Stimulated activated CD8-positive, alpha-beta memory T cell treated with anti-CD3 and anti-CD28 coated beads, Interleukin-7, amount 100 ng/mL, for 1 hour (primary cell): ENCODE measurements at places on chromosomes 7 and 10.

- DNase-seq, result no peak
Measured at GRCh38 chr7:122602800-122603199, 96.1 kb downstream of the RNF133 start.

DNA sequence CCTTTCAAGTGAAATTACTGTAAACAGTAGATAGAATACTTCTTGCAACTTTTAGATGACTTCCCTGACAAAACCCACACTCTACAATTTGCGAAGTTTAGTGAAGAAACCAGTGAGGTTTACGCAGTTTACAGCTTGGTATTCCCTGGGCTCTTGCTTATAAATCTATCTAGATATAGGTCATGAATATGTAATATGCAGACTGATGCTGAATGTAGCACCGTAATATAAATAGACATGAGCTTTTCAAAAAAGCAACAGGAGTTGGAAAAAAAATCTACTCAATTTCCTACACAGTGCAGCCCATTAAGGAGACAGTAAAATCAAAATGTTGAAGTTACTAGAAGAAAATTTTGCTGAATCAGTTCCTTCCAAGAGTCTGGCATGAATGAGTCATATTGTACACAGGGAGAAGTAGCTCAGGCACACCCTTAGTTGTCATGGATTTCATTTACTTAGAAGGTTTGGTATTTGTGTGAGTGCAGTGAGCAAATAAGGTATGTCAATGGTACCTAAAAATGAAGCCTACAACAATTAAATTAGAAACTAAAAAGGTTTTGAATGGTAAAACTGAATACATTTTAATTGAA lies 67.7 kb upstream of the NEUROD6 start:
- DNase-seq, result no peak

DNA sequence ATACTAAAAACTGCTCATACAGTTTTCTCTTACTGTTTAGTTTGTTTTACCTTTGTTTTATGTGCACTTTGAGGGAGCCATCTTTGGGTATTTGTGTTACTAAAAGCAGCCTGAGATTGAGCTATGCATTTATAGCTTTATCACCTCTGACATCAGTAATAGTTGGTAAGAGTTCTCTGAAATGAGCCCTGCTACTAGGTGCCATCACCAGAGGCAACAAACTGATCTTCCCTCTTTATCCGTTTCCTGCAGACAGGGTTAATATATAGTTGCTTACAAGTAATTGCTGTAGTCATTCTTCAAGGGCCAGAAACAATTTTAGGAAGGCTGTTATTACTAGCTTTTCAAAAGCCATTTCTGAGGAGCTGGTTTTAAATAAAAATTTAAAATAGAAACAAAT lies 49.1 kb downstream of the KIF20B start:
- DNase-seq, result no peak

GRCh38 chr10:123402656-123403055 lies 248.5 kb downstream of the BUB3 start:
- DNase-seq, result no peak

- DNase-seq, result no peak
Measured at GRCh38 chr10:122658356-122659049, 41.1 kb downstream of the C10orf120 start.
